ENCODE measurements at places on chromosomes 12 and 14.

DNA sequence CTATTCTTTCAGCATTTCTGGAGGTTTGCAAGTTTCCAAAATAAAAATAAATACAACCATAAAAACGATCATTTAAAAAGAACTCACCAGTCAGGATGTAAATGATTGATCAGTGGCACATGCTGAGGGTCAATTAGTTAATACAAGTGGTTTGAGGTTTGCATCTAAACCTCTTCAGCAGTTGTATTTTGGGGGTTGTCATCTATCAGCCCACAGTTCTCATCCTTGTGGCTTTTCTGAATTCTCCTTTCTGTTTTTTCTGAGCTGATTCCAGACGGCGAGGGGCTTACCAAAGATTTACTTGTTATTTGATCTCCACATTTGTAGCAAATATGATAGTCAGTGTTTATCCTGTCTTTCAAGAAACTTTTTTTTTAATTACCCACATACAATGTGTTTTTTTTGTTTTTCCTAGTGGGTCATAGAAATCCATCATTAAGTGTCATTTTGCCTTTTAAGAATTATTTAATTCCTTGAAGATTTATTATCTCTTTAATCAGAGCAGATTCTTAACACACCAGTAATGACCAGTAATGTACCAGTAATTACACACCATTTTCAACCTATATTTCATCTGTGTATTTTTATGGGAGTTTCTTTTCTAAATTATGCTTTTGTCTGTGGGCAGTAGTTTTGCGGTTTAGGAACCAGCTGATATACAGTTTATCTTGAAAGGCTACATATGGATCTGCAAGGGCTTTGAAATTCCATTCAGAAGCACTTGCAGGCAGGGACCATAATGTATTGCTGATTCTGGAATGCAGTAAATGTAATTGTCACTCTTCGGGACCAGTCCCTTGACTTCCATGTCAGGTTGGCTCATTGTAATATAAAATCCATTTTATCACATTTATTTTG, 56.3 kb upstream of the DAAM1 start:
- DNase-seq = no peak

DNA sequence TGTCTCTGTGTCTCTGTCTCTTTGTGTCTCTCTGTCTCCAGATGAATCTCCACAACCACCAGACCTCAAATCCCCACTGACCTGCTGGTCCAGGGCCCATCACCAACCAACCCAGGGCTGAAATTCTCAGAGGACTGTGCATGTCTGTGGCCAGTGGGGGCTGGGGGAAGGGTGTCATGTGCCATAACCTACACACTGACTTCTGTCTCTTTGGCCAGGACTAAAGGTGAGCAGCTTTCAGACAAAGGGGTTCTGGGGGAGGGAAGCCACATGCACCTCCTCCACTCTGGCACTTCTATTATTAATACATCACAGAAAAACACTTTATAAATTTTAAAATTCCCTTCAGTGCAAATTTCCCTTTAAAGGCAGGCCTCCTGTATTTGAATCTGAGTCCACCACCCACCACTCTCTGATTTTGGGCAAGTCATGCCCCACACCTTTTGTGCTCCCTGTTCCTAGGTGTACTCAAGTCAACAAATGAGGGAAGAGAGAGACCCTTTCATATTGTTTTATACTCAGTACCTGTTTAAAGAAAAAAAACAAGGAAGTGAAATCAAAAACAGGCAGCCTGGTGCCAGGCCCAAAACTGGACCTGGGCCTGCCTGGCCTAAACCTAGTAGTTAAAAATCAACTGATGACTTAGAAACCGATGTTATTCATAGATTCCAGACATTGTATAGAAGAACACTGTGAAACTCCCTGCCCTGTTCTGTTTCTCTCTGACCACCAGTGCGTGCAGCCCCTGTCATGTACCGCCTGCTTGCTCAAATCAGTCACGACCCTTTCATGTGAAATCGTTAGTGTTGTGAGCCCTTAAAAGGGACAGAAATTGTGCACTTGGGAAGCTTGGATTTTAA, 80.2 kb downstream of the TUNAR start:
- DNase-seq = no peak

GRCh38 chr12:71439362-71439612, 311 bp upstream of the LGR5 start:
- no peak for DNase-seq

DNA sequence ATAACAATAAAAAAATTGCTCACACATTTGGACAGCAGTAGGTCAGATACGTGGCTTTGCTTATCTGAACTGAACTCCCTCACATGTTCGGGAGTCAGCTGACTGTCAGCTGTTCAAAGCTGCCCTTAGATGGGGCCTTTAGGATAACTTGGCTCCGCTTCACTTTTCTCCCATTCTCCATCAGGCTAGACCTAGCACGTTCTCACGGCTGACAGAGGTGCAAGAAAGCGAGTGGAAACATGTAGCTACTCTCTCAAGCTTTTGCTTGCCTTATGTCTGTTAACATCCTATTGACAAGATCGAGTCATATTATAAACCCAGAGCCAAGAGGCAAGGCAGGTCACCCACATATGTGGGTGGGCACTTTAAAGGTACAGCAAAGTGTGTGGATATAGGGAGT, 112.0 kb upstream of the PDZRN4 start:
- no peak for DNase-seq

- no peak for DNase-seq
Observed at GRCh38 chr12:9607716-9608115, at the start of gene KLRB1. Gene KLRB1 (minus strand): TSS chr12:9607916. CDS start chr12:9607839, 77 bp downstream.

- DNase-seq = no peak
Observed at GRCh38 chr12:59407799-59408198, 188.0 kb upstream of the SLC16A7 start.

DNA sequence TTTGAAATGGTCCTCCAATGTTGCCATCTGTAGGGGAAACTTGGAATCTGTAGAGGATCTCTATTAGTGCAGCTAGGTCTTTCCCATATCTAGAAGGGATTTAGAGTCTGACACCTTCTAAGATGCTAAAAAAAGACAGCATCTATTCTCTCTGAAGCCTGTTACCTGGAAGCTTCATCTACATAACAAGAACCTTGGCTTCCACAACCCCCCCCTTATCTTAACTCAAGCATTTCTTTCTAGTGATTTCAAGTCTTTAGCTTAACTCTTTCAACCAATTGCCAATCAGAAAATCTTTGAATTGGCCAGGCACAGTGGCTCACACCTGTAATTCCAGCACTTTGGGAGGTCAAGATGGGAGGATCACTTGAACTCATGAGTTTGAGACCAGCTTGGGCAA, 543.3 kb downstream of the TRHDE start:
- no peak for DNase-seq

DNA sequence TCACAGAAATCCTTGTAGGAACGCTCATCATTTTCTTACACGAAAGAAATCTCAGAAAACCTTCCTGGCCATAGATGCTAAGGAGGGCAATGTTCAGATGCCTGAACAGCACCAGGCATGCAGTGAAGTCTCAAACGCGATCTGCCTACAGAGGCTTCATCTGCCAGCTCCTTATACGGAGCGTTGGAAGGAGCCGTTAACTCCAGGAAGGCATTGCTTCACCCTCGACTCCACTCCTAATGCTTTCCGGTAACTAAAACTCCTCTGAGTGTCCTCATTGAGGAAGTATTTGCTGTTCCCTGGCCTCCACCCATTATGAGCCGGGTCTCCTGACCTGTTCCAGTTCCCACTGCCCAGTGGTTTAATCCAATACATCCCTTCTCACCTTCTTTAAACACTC, 502.7 kb downstream of the BCL11B start:
- DNase-seq = no peak

- DNase-seq = peak; percentile 27
Observed at GRCh38 chr14:99995700-99996356, 69.4 kb upstream of the EVL start.

- DNase-seq = no peak
Observed at GRCh38 chr12:19074700-19075099, 54.8 kb upstream of the PLEKHA5 start.

GRCh38 chr12:89162589-89163261, 189.6 kb downstream of the DUSP6 start:
- no peak for DNase-seq

DNA sequence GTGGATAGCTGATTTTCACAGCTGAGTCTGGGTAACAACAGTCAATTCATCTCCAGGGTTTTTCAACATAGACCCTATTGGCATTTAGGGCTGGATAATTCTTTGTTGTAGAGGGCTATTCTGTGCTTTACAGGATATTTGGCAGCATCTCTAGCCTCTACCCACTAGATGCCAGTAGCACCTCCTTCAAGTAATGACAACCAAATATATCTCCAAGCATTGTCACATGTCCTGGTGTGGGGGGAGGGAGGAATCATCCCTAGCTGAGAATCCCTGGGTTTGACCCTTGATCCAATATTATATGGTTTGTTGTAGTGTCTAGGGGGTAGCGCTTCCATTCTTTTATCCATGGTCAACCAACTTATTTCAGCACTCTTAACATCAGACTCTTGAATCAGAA, 157.2 kb downstream of the ANO4 start:
- DNase-seq = no peak

DNA sequence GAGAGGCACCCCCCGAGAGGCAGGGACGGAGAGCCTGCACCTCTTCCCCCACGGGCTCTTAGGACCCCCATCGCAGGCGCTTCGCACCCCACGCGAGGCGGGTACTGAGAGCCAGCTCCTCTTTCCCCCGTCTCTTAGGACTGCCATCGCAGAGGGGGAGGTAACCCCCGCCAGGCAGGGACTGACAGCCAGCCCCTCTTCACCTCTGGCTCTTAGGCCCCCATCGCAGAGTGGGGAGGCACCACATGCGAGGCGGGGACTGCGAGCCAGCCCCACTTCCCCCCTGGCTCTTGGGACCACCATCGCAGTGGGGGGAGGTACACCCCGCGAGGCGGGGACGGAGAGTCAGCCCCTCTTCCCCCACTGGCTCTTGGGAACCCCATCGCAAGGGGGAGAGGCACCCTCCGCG, 46.1 kb downstream of the DDX11 start:
- DNase-seq = no peak

GRCh38 chr14:102195446-102195845, 55.7 kb downstream of the WDR20 start:
- no peak for DNase-seq

- no peak for DNase-seq
Observed at GRCh38 chr12:67052981-67053380, 216.2 kb upstream of the CAND1 start.

DNA sequence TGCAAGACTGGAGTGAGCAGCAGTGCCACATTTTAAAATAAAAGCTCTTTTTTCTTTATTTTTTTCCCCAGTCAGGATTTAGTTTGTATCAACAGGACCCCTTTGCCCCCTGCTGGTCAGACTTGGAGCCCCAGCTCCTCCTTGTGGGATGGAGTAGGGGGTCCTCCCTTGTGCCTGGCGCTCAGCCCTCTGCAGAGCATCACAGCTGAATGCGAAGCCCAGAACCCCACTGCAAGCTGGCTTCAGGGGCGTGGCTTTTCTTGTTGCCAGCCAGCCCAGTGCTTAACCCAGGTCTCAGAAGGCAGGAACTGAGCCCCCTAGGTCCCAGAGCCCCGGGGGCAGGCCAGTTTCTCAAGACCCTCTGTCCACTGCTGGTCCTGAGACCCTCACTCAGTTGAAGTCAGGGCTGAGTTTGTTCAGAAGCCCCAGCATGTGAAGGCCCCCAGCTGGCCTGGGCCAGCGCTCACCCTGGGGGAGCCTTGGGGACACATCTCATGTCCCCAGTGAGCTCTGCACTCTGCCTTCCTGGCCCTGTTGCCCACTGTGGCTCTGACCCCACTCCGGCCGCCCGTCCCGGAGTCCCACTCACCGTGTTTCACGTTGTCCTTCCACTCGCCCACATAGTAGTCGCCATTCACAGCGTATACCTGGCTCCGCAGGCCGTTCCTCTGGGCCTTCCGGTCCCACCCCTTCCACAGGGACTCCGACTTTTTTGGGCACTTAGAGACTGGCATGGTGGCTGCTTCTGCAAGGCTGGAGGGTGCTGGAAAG, 519 bp downstream of the MORN3 start:
- DNase-seq = no peak

GRCh38 chr14:90655829-90656228, 160.4 kb downstream of the TTC7B start:
- no peak for DNase-seq

DNA sequence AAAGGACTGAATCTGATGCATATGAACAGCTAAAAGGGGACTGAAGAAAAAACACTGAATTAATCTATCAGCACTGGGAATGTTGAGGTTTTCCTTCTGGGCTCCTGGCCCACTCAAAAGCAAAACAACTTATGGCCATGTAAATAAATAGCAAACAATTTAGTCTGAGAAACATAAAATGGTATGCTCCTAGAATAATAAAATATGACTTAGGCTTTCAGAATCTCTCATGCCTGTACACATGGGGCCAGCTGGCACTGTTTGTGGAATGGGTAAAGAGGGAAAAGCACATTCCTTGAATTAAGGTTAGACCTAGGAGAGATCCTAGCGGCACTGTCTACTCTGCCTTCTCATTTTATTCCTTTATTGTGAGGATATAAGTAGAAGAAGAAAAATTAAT, 6.2 kb downstream of the KLHDC2 start:
- peak; percentile 8 for DNase-seq

DNA sequence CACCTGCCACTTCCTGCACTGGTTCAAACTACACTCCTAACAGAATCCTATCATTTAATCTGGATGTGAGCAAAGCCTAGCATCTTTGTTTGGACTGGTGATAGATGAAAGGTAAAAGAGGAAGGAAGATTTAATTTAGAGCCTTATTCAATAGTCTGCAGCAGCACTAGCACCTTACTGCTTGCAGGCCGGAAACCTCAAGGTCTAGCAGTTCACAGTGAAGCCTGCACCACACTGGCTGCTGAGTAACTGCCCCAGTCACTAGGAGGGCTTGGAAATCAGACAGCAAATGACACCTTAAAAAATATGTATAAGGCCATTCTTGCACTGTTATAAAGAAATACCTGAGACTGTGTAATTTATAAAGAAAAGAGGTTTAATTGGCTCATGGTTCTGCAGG, 358.0 kb downstream of the DAD1 start:
- no peak for DNase-seq

GRCh38 chr12:131758016-131758739, 47.3 kb downstream of the SFSWAP start:
- DNase-seq = no peak

DNA sequence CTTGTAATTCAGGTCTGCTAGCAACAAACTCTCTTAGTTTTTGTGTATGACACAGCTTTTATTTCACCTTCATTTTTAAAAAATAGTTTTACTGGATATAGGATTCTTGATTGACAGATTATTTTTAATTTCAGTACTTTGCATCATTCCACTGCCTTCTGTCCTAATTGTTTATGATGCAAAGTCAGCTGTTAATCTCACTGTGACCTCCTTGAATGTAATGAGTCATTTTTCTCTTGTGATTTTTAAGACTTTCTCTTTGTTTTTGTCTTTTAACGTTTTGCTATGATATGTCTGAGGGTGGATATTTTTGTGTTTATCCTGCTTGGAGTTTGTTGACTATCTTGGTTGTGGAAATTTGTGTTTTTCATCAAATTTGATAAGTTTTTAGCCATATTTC, 126.3 kb upstream of the FBXO33 start:
- no peak for DNase-seq

GRCh38 chr14:71753126-71753830, 179.0 kb upstream of the RGS6 start:
- DNase-seq = peak; percentile 78

DNA sequence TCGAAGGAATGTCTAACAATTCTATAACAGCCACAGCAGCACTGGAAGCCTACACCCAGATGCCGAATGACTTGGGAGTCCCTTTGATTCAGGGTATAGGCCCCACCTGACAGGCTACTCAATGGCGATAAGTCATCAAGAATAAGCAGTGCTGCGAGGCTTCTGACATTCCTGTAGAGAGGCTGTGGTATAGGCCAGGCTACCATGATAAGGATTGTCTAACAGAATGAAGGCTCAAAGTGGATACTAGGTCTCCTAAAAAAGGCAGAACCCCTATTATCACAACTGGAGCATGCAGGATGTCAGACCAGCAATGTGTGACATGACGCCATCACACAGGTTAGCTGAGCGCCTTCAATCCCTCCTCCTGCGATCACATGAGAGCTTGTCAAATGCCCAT, 53.2 kb downstream of the ZFP36L1 start:
- no peak for DNase-seq
